Calu3 (cell line): ENCODE measurements at places on chromosomes 12 and 14. TPM values are rescaled to one million over a fixed set of nuclear protein-coding genes. Genes with fewer than 3 reads are reported as not detected.

GRCh38 chr14:45679853-45680252, 426.9 kb upstream of the MIS18BP1 start:
- no peaks in the 10 kb centered on the region for H3K36me3 ChIP-seq
- H3K27ac ChIP-seq: no peak overlapping the region
- no peak for DNase-seq
- no peaks in the 10 kb centered on the region for H3K27me3 ChIP-seq

DNA sequence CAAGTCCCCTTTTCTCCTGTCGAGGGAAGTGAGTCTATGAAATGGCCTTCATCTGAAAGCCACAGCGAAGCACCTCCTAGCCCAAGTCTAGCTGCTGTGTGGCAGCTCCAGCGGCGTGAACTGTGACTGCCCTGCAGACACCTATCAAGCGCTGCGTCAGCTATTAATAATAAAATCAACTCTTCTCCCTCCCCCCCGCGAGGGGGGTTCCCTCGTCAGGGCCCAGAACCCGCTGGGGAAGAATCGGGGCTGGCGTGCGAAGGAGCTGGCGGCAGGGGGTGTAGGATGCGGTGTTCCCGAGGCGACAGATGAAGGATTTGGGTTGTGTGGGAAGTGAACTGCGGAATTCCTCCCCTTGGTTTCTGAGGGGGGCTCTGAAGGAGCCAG, 662 bp upstream of the ATP2A2 start:
- H3K4me1 ChIP-seq: peaks cover 20% of the 10 kb centered on the region
- peaks cover 58% of the 10 kb centered on the region for H3K36me3 ChIP-seq
- H3K4me3 ChIP-seq: peak overlapping the region; percentile 90
- peak; percentile 71 for DNase-seq
- no peaks in the 10 kb centered on the region for H3K27me3 ChIP-seq
- peak overlapping the region; percentile 88 for H3K27ac ChIP-seq

The ACRBP gene
- total RNA-seq: 2.9 and 4.1 TPM in 2 replicates

- no peak for DNase-seq
- no peaks in the 10 kb centered on the region for H3K4me1 ChIP-seq
- no peaks in the 10 kb centered on the region for H3K36me3 ChIP-seq
- no peaks in the 10 kb centered on the region for H3K27me3 ChIP-seq
- no peak overlapping the region for H3K4me3 ChIP-seq
These were observed 41.0 kb downstream of the ZCRB1 start for GRCh38 chr12:42284876-42285275.

- H3K4me3 ChIP-seq: no peak overlapping the region
- no peak for DNase-seq
- H3K4me1 ChIP-seq: peaks cover 14% of the 10 kb centered on the region
- no peak overlapping the region for H3K27ac ChIP-seq
- H3K27me3 ChIP-seq: no peaks in the 10 kb centered on the region
- H3K36me3 ChIP-seq: peaks cover 4% of the 10 kb centered on the region
These were observed 138.2 kb upstream of the TSPAN8 start for GRCh38 chr12:71295953-71296352.

GRCh38 chr14:98993818-98994217, 278.2 kb downstream of the BCL11B start:
- H3K27ac ChIP-seq: no peak overlapping the region
- H3K4me1 ChIP-seq: peaks cover 11% of the 10 kb centered on the region
- no peaks in the 10 kb centered on the region for H3K36me3 ChIP-seq
- H3K4me3 ChIP-seq: no peak overlapping the region
- peaks cover 14% of the 10 kb centered on the region for H3K27me3 ChIP-seq
- no peak for DNase-seq
